GM04503 (cell line): ENCODE measurements at places on chromosomes 6 and 20.

DNA sequence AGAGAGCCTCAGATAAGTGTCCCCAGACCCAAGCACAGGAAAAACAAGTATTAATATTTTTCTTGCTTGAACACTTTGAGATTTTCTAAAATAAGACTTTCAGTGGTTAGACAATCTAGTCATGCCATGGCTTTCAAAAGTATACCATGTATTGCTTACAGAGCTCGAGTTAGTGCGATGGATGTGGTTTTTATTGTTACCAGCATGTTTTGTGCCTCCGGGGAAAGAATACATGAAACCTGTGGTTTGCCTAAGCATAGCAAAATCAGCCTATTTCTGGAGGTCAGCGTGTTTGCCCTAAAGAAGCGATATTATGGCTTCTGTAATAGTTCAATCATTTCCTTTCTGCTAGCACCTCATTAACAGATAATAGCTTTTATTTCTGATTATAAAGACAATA, 21.6 kb downstream of the RIN2 start:
- DNase-seq = no peak

GRCh38 chr20:61322151-61322865, 70.2 kb downstream of the CDH4 start:
- DNase-seq = no peak

DNA sequence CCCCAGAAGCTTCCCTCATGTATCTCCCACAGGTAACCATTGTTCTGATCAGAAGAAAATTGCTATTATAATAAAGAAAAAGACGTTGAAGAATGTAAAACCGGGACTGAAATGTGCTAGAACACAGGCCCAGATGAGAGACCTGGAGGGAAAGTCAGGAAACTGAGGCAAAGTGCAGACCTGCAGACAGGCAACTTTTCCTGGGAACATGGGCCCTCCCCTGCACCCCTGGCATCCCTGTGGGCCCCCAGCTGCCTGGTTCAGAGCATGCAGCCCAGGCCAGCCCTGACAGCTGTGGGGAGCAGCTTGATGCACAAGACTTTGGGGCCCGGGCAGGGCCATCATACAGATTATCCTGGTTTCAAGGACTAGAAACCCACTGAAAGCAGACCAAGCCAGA, 212.2 kb downstream of the CDC5L start:
- no peak for DNase-seq

- DNase-seq = no peak
These were observed 85.9 kb downstream of the SNAP25 start for GRCh38 chr20:10304471-10305046.

GRCh38 chr20:23242556-23243180, 107.9 kb upstream of the NXT1 start:
- DNase-seq = no peak

- DNase-seq = no peak
These were observed 1.6 kb downstream of the BEND6 start for GRCh38 chr6:56956491-56956890.

GRCh38 chr20:58306421-58307261, 2.9 kb upstream of the RAB22A start:
- DNase-seq = no peak

- DNase-seq = no peak
These were observed 22.1 kb upstream of the ZNF76 start for GRCh38 chr6:35237476-35237875.

- no peak for DNase-seq
These were observed 17.1 kb upstream of the ADRM1 start for GRCh38 chr20:62285722-62286121.

GRCh38 chr6:41630069-41630468, 8.2 kb upstream of the MDFI start:
- no peak for DNase-seq

- DNase-seq = no peak
These were observed 12.9 kb upstream of the TRIM38 start for GRCh38 chr6:25949695-25950094.

- DNase-seq = no peak
These were observed 86.9 kb upstream of the VSTM2L start for GRCh38 chr20:37816003-37816402.

GRCh38 chr6:33967966-33968724, 164.3 kb upstream of the MLN start:
- no peak for DNase-seq

GRCh38 chr6:160831739-160832138, 129.7 kb downstream of the PLG start:
- DNase-seq = no peak

- DNase-seq = no peak
These were observed 47.3 kb upstream of the ZNF133 start for GRCh38 chr20:18240997-18241396.

DNA sequence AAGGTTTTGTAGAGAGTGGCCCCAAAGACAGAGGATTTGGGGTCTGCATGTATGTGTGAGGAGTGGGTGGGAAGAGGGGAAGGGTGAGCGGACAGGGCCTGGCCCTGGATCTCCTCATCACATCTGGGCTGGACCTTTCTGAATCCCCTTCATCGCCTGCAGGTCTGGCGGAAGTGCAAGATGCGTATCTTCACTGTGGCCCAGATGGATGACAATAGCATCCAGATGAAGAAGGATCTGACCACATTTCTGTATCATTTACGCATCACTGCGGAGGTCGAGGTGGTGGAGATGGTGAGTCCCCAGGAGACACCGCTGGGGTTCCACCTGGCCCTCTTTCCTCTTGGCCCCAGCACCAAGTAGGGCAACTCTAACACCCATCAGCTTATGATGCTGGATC, 24.4 kb downstream of the SLC12A5 start:
- DNase-seq = no peak

DNA sequence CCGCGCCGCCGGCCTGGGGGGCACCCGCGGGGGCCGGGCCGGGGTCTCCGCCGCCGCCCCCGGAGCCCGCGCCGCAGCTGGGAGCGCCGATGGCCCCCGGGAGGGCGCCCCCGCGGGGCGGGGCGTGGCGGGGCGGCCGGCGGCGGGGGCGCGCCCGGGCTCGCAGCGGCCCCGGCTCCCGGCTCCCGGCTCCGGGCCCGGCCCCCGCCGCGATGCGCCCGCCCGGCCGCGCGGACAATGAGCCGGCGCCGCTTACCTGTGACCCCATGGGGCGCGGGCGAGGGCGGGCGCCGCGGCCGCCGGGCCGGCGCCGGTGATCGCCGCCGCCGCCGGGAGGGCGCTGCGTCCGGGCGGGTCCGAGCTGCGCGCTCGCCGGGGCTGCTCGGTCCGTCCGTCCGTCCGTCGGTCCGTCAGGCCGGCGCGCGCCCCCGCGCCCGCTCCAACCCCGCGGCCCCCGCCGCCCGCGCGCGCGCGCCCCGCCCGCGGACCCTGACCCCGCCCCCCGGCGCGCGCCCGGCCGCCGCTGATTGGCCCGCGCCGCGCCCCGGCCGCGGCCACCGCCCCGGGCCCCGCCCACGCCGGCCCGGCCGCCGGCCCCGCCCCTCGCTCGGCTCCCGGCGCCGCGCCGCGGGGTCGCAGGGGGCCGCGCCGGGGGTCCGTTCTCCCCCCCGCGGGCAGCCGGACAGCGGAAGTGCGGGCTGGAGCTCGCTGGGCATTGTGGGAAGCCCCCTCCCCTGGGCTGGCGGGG, at the start of gene ZBTB46:
ZBTB46 (minus strand) TSS at position 424 of the 748 bp plus-strand sequence. CDS start 40,507 bp downstream, outside the sequence.
- DNase-seq = no peak

- DNase-seq = no peak
These were observed 30.9 kb downstream of the FRMD1 start for GRCh38 chr6:168047841-168048723.

DNA sequence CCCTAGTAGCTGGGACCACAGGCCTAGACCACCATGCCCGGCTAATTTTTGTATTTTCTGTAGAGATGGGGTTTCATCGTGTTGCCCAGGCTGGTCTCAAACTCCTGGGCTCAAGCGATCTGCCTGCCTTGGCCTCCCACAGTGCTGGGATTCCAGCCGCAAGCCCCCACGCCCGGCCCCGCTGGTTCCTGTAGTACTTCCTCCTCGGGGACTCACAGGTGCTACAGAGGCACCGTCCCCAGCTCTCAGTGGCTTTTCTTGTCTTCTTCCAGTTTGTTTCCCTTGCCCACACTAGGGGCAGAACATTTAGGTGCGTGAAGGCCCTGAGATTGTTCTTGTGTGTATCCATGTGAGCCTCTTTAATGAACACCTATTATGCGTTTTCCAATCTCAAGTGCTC, 773 bp upstream of the ZBP1 start:
- no peak for DNase-seq

- no peak for DNase-seq
These were observed 12.4 kb downstream of the B4GALT5 start for GRCh38 chr20:49701241-49701790.

GRCh38 chr6:24802271-24803059, 3.7 kb upstream of the ARMH2 start:
- no peak for DNase-seq

GRCh38 chr6:123570813-123571684, 65.7 kb downstream of the TRDN start:
- no peak for DNase-seq

DNA sequence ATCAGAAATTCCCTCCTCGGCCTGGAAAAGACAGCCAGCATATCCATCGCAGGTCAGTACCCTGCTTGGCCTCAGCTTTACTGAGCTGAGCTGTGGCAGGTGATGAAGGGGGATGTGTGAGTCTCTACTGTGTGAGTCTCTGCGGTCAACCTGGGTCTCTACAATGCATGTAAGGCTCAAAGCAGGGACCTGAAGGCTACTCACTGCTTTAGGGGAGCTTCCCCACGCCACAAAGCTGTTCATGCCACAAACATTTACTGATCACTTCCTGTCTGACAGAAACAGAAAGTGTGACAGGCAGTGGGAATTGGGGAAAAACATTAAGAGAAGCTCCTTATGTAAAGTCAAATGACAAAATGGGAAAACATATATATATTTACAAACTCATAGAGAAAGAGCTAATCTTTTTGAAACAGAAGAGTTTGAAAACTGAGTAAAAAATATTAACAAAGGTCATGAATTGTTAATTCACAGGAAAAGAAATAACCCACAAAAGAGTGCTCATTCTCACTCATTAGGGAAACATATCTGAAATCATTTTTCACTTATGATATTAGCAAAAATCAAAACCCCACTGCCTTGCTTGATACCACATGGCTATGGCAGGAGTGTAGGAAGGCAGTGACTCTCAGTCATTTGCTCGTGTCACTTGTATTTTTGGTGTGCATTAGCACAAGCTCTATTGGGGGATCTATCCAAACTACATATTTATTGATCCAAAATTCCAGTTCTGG, 5.8 kb downstream of the BTN3A3 start:
- no peak for DNase-seq

DNA sequence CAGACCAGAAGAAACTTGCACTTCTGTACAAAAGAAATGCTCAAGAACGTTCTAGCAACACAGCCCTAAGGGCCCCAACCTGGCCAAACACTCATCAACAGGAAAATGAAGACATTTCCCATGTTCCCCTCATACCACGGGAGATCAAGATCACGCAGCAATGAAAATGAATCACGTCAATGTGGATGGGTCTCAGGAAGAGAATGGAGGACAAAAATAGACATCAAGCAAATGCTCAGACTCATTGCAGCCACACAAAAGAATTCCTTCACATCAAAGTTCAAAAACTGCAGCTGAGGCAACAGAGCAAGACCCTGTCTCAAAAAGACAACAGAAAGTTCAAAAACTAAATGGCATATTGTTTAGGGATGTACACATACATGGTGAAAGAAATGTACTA, 18.1 kb downstream of the ULBP3 start:
- no peak for DNase-seq

DNA sequence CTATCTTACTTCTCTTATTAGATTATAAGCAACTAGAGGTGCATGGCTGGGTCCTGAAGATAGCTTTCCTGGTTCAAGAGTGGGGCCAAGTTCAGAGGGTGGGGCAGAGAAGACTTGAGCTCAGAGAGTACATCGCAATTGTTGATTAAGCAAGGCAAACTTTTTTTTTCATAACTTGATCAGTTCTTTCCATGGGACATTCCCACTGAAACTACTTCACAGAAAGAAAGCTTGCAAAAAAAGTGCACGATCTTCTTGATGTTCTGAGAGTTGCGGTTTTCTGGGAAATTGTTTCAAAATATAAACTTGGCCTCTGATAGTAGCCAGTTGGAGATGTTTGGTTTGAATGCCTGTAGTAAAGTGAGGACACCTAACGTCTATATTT, 100.9 kb downstream of the ZDHHC14 start:
- DNase-seq = no peak

DNA sequence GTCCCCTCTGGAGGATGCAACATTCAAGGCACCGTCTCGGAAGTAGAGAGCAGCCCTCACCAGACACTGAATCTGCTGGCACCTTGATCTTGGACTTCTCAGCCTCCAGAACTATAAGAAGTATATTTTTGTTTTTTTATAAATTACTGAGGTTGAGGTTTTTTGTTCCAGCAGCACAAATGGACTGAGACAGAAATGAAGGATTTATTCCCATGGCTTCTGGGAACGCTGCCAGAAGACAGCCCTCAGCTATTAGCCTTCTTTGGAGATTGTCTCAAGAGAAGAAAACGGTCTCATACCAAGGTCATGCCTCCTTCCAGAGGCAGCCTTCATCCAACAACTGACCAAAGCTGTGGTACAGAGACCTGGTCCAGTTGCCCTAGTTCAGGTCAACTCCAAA, 85.4 kb downstream of the CHMP4B start:
- DNase-seq = peak; percentile 27

DNA sequence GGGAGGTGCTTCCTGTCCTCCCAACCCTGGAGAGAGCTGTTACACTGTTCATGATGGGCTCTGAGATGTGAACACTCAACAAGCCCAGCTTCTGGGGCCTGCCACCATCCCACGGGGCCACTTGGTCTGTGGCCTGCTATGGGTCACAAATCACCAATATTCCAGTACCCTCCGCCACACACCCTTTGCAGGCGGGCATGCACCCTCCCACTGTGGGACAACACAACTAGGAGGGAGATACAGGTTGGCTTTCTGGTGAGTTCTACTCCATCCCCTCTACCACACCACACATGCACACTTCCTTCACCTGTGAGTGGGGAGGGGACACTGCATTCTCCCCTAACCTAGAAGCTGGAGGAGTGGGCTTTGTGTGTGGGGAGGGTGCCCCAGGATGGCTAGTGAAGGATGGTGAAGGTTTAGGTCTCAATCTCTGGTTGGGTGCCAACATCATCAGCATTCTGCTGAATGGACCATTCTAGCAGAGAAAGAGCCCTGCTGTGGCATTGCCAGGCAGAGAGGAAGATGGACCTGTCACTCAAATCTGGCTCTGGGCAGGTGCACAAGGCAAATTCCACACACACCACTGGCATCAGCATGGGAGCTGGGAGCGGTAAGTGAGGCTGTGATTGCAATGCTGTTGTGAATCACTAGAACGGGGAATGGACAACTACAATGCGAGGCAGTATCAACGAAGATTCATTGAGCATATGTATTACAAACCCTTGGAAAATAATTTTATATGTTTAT, 175.1 kb downstream of the THBS2 start:
- DNase-seq = no peak

GRCh38 chr6:64221776-64222175, 586.2 kb downstream of the PHF3 start:
- DNase-seq = no peak

DNA sequence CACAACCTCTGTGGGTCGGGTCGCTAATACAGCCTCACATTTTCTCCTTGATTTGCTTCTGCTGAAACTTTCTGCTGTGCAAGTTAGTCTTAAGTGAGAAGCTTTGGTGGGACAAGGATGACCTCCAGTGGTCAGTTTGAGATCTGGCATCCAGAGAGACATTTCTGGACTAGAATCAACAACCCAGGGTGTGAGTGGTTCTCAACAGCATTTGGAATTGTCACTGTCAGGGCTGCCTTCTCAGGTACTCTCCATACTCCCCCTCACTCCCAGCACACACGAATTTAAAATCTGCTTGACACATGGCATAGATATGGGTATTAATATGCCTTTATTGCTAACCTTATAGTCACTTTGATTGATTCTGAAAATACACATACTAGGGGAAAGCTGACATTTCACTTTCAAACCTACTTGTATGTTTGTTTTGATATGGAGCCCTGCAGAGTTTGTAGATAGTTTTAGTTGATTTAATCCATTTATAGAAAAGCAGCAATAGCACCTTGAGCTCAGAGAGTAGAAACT, 13.2 kb downstream of the OTOR start:
- peak; percentile 21 for DNase-seq
